Naive thymus-derived CD4-positive, alpha-beta T cell (primary cell): ENCODE measurements at places on chromosomes 11 and 22. TPM values are rescaled to one million over a fixed set of nuclear protein-coding genes. Genes with fewer than 3 reads are reported as not detected.

OR8D4 gene
- total RNA-seq, result not detected

OR8G5 gene
- total RNA-seq, result not detected

GRCh38 chr11:83020942-83021779, 50.5 kb downstream of the RAB30 start:
- DNase-seq, result no peak
- H3K27ac ChIP-seq, result no peak overlapping the region
- no peaks in the 10 kb centered on the region for H3K27me3 ChIP-seq

DNA sequence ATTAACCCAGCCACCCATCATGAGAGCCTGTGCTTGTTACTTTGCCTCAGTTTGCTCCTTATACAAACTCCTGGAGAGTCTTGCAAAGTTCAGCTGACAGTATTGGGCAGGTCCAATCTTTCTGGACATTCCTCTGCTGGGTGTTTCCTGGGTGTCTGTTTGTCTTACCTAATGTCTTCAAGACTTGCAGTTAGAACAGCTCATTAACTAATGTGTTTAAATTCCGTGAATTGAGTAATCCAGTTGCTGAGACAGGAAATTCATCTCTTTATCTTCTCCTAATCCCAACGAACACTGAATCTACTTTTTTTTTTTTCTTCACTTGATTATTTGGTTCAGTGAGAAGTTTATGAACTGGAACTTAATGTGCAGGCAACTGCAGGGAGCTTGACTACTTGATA, 20.6 kb downstream of the BCO2 start:
- no peaks in the 10 kb centered on the region for H3K36me3 ChIP-seq
- no peaks in the 10 kb centered on the region for H3K27me3 ChIP-seq
- H3K4me3 ChIP-seq, result no peak overlapping the region
- no peaks in the 10 kb centered on the region for H3K4me1 ChIP-seq
- H3K27ac ChIP-seq, result no peak overlapping the region

GRCh38 chr11:117696540-117696939, 100.5 kb downstream of the DSCAML1 start:
- H3K27ac ChIP-seq, result no peak overlapping the region
- peaks cover under 1% of the 10 kb centered on the region for H3K27me3 ChIP-seq
- H3K36me3 ChIP-seq, result no peaks in the 10 kb centered on the region
- no peak overlapping the region for H3K4me3 ChIP-seq

- DNase-seq, result no peak
- H3K4me1 ChIP-seq, result no peaks in the 10 kb centered on the region
- no peak overlapping the region for H3K27ac ChIP-seq
- H3K27me3 ChIP-seq, result no peaks in the 10 kb centered on the region
Measured at GRCh38 chr11:6894097-6894496, 1.8 kb upstream of the OR2D2 start.

DNA sequence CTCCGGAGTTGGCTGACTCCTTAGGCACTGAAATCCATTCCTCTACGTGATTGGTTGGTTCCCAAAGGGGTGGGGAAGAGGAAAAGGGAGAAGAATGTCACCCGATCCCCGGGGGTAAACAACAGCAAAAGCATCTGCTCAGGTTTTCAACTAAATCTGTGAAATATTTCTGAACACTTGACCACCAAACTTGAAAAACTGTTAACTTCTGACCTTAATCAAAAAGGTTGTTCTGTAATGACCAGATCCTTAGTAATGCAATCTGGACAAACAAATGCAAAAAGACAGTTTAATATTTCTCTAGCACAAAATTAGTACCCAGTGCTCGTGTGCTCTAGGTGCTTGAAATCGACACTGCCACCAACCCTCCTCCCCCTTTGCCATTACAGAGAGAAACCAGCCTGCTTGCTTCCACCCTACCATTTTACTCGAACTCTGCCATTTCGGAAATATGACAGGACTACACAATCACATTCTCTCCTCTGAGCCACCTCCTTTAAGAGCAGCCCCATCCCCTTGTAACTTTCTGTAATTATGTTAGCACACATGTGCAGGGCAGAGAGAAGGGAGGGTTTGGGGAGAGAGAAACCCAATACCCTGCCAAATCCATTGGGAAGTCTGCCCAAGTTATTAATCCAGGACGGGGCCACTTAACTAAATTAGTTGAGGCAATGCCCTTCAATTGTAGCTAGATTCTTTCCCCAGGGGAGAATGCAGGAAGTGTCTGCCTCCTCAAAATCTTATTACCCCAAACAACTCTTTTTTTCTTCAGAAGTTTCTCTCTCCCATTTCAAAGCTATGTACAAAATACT, 113.8 kb downstream of the RBFOX2 start:
- no peaks in the 10 kb centered on the region for H3K36me3 ChIP-seq
- H3K27ac ChIP-seq, result peak overlapping the region; percentile 21
- peak overlapping the region; percentile 7 for H3K4me3 ChIP-seq
- H3K4me1 ChIP-seq, result no peaks in the 10 kb centered on the region
- H3K27me3 ChIP-seq, result no peaks in the 10 kb centered on the region

- no peaks in the 10 kb centered on the region for H3K27me3 ChIP-seq
- H3K36me3 ChIP-seq, result no peaks in the 10 kb centered on the region
- H3K4me3 ChIP-seq, result no peak overlapping the region
Measured at GRCh38 chr11:43787824-43788223, 92.8 kb upstream of the ALKBH3 start.

GRCh38 chr22:19723232-19723982, at the start of gene GP1BB:
GP1BB (plus strand) TSS chr22:19723539; CDS start chr22:19723570, 31 bp downstream.
- H3K27me3 ChIP-seq, result peaks cover 7% of the 10 kb centered on the region
- no peak within 1 kb of the TSS for H3K27ac ChIP-seq
- H3K4me1 ChIP-seq, result peaks cover 10% of the 10 kb centered on the region
- H3K36me3 ChIP-seq, result no peaks in the 10 kb centered on the region
- H3K4me3 ChIP-seq, result no peak within 1 kb of the TSS

- H3K27ac ChIP-seq, result no peak overlapping the region
- H3K4me3 ChIP-seq, result no peak overlapping the region
- no peaks in the 10 kb centered on the region for H3K27me3 ChIP-seq
- H3K4me1 ChIP-seq, result no peaks in the 10 kb centered on the region
- DNase-seq, result no peak
Measured at GRCh38 chr11:105754716-105755115, 144.8 kb downstream of the GRIA4 start.
